ENCODE measurements at places on chromosomes 1 and 21.

- no peak for DNase-seq
These were observed 107.2 kb downstream of the DNM3 start for GRCh38 chr1:171948511-171948910.

GRCh38 chr1:1058088-1058905 lies 15.8 kb downstream of the RNF223 start:
- DNase-seq, result no peak

- no peak for DNase-seq
These were observed 1.9 kb upstream of the DENND2D start for GRCh38 chr1:111202366-111202706.

- no peak for DNase-seq
These were observed 10.4 kb downstream of the NECAP2 start for GRCh38 chr1:16450863-16451481.

- no peak for DNase-seq
These were observed 6.2 kb downstream of the MED8 start for GRCh38 chr1:43383449-43383848.

GRCh38 chr1:15696956-15697521 lies 12.9 kb downstream of the PLEKHM2 start:
- DNase-seq, result no peak

DNA sequence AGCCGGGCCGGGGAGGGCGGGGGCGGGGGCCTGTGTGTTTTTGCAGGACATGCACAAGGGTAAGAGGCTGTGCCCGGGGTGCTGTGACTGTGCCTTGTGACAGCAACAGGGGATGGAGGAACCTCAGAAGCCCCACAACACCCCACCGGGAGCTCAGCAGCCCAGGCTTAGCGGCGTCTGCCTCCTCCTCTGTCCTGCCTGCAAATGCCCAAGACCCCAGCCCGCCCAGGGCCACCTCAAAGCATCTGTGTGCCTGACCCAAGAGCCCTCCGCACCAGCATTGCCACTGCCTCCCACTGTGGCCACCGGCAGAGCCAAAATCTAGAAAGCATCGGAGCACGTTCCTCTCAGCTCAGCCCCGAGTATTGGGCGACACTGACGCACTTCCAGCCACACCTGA lies 2.7 kb upstream of the ACTRT2 start:
- DNase-seq, result no peak

DNA sequence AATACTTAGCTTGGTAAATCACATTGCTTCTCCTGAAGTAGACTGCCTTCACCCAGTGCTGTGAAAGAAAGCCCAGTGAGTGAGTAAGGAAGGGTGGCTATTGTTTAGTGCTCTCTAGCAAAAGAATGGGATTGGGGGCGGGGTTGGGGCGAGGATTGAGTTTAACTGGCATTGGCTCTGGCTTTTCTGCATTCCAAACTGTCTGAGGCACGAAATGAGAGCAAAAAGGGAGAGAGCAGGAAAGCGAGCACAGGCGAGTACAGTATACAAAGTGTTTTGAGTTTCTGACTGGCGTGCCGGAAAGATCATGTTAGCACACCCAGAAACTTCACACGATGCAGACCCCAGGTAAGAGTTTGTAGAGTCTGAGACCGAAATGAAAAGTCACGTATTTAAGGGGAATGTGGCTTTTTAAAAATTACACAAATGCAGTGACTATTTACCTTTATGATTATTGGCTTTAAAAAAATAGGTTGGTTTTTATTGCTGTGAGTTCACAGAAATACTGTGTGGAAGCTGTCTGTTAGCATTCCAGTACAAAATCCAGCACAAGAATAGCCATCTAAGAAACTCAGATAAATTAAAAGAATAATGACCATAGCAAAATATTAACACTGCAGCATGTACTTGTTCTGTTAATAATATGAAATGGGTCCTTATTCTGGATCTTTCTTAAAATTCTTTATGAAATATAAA lies 155.4 kb downstream of the CLEC20A start:
- peak; percentile 64 for DNase-seq

DNA sequence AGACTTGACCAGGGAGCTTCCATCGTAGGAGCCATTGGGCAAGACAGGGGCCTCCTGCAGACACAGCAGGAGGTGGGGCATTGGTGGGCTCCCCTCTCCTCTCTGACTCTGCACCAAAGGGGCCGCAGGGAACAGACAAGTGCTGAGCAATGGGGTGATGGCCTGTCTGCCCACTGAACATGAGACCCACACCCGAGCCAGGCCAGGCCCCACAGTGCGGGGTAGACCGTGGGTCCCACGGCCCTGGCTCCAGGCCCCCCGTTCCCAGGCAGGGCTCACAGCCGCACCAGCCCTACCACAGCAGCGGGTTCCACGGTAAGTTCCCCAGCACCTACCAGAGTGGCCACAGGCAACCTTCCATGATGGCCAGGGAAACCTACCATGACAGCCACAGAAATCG lies 45.9 kb downstream of the CHD5 start:
- no peak for DNase-seq

DNA sequence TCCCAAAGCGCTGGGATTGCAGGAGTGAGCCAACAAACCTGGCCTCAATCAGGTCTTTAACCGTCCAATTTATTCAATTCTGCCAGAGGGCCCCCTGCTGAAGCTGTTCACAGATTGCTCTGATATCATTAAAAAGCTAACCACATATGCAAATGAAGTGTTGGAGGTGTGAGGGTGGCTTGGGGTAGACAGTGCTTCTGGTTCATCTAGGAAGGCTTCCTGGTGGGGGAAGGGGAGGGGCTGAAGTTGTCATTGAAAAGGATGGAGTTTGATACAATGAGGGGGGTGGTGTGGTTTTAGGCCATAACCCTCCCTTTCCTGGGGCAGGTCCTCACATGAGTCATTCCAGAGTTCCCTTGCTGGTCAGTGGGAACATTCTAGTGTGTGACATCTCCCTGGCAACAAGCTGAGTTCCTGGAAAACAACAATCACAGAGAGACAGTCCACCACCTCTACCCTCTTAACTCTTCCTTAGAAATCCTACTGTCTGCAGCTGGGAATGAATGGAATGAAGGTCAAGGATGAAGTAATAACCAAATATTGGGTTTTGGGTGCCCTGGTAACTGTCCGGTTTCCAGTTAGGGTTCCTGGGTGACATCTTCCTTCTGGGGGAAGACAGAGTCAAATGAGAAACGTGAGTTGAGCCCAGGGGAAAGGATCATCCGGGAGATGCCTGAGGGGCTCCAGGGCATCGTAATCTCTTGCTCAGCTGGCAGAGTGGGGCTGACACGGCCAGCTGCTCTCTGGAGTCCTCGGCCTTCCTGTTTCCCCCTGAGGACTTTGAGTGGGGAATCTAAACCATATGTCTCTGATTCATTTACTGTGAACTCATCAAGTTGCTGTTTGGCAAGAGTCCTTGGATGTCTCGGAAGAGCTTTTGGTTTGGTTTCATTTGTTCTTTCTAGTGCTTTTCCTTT lies 32.2 kb downstream of the BATF3 start:
- no peak for DNase-seq

- DNase-seq, result peak; percentile 48
These were observed 520 bp downstream of the TMEM201 start for GRCh38 chr1:9589144-9589718.

- no peak for DNase-seq
These were observed 49.8 kb downstream of the SLC16A1 start for GRCh38 chr1:112906150-112906698.

- DNase-seq, result no peak
These were observed 31.1 kb downstream of the UBE4B start for GRCh38 chr1:10063878-10064277.

DNA sequence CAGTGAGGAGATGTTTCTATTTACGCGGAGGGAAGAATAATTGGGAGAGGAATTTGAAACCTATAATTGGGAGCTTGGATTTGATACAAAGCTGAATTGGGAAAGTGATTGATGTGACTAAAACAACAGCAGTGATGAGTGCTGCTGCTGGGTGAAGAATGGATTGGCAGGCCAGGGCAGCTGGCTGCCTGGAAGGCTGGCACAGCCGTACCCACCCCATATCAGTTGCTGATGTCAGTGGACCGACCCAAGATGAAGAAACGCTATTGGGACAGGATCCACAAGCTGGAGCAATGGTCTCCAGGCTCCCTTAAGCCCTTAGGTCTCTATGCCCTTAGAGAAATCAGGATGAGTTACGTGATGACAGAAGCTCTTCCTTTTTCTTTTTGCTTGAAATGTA lies 47.4 kb downstream of the GRIK1 start:
- no peak for DNase-seq

DNA sequence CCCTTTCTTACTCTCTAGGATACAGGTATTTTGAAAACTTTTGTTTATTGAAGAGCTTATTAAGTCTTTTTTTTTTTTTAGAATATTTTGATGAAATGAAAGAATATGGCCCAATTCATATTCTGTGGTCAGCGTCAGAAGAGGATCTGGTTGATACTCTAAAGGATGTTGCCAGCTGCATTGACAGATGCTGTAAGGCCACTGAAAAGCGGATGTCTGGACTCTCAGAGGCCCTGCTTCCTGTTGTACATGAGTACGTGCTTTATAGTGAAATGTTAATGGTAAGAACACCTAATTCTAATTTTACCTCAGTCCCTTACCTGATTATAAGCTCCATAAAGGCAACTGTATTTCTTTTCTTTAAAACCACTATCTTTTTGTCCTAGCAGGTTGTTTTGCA lies 37.1 kb downstream of the SNX7 start:
- no peak for DNase-seq

GRCh38 chr1:54118704-54119103 lies 34.1 kb downstream of the CDCP2 start:
- DNase-seq, result no peak

DNA sequence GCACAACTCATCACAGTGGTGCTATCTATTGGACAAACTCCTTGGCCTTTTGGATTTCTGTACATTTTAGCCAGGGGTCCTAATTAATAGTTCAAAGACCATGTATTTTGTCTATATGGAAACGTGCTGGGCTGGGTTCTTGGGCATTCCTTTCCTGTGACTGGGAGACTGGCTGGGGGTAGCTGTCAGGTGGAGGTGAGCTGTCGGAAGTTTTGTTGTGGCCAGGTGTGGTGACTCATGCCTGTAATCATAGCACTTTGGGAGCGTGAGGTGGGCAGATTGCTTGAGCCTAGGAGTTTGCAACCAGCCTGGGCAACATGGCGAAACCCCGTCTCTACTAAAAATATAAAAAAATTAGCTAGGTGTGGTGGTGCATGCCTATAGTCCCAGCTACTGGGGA lies 392.4 kb downstream of the RPS6KC1 start:
- no peak for DNase-seq
